ENCODE measurements at places on chromosomes 4 and X.

- DNase-seq, result no peak
Measured at GRCh38 chrX:38986586-38986985, 185.3 kb downstream of the MID1IP1 start.

GRCh38 chr4:3707423-3708102 is 58.6 kb upstream of the ADRA2C start:
- no peak for DNase-seq

GRCh38 chr4:177271915-177272766 is 37.5 kb upstream of the NEIL3 start:
- DNase-seq, result no peak

DNA sequence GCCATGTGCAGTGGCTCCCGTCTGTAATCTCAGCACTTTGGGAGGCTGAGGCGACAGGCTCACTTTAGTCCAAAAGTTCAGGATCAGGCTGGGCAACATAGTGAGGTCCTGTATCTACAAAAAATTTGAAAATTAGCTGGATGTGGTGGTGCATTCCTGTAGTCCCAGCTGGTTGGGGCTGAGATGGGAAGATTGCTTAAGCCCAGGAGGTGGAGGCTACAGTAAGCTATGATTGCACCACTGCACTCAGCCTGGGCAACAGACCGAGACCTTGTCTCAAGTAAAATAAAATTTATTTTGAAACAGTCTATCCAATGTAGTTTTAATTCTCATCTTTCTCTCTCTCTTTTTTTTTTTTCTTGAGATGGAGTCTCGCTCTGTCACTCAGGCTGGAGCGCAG is 21.1 kb downstream of the RBM10 start:
- DNase-seq, result no peak

- DNase-seq, result no peak
Measured at GRCh38 chr4:185582651-185583400, 47.5 kb upstream of the PDLIM3 start.

- no peak for DNase-seq
Measured at GRCh38 chrX:44025555-44025954, 52.4 kb upstream of the NDP start.

GRCh38 chr4:1019729-1020470 is 8.5 kb downstream of the FGFRL1 start:
- no peak for DNase-seq
